ENCODE measurements at places on chromosomes 5 and 9.

GRCh38 chr5:56247592-56247991 lies 14.5 kb upstream of the ANKRD55 start:
- DNase-seq: no peak

DNA sequence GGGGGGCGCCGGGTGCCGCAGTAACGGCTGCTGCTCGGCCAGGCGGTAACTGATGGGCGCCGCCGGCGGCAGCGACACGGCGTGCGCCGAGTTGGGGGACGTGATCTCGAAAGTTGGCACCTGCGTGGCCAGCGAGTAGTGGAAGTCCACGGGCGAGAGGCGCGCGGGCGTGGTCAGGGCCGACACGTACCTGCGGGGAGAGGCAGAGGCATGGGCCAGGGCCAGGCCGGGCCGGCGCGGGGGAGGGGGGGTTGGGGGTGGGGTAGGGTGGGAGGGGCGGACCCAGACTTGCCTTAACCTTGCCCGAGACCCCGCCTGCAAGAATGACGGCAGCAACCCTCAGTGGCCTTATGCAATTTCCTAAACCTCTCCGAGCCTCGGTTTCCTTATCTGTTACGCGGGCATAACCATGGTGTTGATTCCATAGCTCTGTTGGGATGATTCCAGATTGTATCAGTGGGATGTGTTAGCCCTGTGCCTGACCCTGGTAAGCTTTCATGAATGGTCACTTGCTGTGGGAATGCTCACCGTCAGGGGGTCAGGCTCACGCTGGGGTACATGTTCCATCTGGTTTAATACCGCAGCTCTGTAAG lies 53.0 kb downstream of the PSD2 start:
- DNase-seq: no peak

DNA sequence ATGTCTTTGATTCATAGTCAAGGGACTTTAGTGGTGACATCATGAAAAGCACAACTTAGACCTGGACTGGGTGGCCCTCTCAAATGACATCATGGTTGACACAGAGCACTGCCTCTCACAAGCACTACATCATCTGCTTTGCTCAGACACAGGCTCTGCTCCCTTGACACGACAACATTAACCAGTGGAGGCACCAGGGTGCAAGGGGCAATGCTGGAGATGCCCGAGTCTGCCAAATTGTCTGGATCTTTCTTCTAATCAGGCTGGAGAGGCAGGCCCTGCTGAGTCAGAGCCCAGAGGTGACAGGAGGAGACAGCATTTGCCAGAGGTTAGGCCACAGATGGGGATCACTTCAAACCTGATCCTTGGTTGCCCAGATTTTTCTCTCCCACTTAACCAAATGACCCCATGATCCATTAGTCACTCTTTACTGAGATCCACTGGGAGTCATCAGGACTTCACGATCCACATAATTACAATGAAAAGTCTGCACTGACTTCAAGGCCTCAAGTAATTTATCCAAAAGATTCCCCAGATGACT lies 174.4 kb downstream of the SLIT3 start:
- no peak for DNase-seq

GRCh38 chr5:163695830-163696578 lies 190.6 kb downstream of the MAT2B start:
- no peak for DNase-seq

DNA sequence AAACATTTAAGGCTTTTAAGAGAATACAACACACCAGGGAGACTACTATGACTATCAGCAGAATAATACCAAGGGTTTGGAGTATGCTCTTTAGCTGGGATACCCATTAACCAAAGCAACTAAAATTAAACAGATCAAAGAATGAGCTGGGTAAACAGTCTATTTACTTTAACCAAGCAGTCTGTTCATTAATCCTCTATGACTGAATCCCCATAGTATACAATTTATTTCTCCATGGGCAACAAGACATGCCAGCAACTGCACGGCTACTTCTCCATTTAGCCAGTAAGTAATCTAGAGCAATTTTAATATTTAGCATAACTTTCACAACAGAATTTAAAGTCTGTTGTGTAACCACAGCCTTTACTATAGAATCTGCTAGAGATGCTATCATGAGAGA lies 77.6 kb downstream of the CDO1 start:
- DNase-seq: no peak

DNA sequence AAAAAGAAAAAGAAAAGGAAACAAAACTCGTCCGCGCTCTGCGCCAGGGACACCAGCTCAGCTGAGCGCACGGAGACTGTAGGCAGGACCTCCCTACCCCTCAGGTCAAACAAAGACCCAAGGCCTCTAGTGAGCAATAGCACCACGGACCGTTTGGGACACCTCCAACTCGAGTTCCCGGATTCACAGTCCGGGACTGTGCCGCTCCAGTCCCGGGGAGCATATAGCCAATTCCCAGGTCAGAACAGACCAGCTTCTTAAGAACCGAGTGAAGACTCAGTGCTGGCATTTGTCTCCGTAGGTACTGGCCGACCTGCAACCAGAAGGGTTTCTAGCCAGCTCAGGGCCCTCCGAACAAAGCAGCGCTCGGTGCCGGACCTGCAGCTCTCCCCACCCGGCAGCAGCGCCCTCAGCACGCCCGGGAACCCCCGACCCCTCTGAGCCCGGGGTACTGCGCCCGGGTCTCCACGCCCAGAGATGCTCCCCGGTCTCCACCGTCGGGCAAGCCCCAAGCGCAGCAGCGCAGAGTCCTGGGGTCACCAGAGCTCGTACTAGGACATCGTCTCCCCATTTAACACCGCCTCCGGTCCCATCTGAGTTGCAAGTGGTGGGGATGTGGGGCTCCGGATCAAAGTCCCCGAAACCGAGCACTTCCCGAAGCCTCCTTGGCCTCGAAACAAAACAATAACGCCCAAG lies 591 bp downstream of the ABCA1 start:
- DNase-seq: no peak

DNA sequence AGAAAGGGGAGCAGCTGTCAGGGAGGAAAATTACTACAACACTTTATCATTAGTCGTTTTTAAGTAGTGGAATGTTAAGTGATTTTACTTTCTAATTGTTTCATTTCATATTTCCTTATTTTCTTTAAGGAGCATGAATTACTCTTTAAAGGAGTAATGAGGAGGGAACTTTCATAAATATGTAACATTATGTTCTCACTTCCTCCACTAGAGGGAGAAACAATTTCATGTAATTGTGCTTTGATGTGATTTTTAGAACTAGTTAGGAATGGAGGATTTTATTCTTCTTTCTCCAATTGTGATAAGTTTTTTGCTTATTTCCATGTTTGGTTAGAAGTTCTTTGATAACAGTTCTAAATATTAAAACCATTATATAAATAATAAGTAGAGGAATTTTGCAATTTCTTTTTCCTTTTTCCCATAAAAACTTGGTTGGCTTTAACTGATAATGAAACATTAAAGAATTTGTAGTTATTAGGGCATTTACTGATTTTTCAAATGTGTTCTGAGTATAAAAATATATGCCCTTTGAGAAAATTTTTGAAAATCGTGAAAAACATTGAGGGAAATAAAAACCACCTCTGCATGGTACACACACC lies 25.6 kb downstream of the CEP78 start:
- DNase-seq: no peak

- DNase-seq: no peak
These were observed 72.5 kb downstream of the TRIM36 start for GRCh38 chr5:115097236-115097635.

DNA sequence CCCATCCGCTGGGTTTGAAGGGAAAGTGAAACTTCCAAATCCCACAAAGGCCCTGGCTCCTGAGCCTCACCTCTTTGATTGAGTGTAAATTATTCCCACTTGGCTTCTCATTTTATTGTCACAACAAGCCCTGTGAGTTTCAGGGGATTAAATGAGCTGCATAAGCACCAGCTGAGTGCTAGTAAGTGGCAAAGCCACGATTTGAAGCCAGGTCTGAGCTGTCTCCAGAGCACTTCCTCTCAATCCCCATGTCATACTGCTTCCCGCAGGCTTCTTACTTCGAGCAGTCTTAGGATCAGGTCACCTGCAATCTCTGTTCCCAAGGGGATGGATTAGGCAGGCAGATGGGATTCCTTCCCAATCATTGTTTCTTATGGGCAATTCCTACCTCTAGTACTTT lies 18.0 kb downstream of the RPS14 start:
- no peak for DNase-seq

- DNase-seq: no peak
These were observed 114.5 kb downstream of the UGCG start for GRCh38 chr9:112011051-112011620.

DNA sequence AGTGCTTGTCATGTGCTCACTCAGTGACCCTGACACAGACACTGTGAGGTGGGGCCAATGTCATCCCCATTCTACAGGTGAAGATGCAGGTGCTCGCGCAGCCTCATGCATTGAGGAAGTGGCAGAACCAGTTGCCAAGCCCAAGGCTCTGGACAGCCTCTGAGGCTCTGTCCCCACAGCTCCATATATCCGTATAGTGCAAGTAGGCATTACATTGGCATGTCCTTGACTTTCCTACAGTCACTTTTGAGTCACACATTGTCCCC lies 58.8 kb upstream of the ANGPTL2 start:
- DNase-seq: no peak

GRCh38 chr9:35811381-35812024 lies 559 bp downstream of the SPAG8 start:
- DNase-seq: no peak

- DNase-seq: no peak
These were observed 341.1 kb downstream of the MAT2B start for GRCh38 chr5:163846512-163846911.

DNA sequence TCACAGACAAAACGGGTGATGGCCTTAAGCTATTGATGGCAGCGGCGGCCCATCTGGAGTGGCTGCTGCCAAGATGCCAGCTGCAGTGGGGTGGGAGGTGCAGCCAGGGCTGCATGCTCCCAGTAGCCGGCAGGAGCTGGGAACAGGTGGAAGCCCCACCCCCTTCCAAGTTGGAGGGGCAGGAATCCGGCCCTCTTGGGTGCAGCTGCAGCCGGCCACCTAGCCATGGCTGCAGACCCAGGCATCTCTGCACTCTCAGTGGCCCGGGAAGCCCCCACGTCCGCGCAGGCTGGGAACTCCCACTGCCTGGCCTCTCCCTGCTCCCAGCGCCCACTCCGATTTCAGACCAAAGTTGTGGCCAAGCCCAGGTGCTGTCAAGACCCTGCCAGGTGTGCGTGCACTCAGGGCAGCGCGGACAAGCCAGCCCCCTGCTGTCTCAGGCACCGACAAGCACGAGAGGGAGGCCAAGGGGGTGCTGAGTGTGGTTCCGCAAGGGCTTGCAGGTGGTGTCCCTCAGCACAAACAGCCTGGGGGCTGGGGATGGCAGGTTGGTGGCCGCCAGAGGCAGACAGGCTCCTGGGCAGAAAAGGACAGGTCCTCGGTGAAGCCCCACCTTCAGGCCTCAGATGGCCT lies 115.1 kb upstream of the TSLP start:
- no peak for DNase-seq

DNA sequence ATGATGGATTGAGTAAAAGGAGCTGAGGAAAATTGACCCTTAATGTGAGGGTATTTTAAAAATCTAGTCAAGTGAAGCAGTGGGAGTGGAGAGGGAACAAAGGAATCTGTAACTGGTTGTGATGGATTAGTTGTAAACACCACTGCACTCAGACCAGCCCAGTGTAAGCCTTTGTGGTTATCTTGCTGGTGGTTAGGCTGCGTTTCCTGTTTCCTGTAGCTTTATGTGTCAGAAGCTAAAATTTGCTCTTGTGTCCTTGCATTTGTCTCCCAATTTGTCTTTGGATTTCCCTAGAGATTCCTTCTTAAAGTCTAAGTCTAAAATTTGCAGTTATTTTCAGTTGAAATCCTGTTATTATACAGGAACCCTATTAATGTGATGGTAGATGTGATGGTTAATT lies 6.3 kb downstream of the IFNA21 start:
- DNase-seq: peak; percentile 35

DNA sequence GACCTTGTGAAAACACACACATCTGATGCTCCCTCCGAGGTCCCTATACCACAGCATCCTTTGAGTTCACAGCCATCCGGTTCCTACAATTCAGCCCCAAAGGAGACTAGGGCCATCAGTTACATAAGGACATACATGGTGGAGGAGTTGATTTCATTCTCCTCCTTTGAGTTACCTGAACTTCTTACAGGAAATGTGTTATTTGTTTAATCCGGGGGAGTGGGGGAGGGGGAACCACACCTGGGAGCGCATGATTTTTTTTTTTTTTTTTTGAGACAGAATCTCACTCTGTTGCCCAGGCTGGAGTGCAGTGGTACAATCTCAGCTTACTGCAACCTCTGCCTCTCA lies 30.7 kb downstream of the SEMA4D start:
- DNase-seq: no peak

GRCh38 chr9:124454296-124454695 lies 4.0 kb downstream of the ADGRD2 start:
- no peak for DNase-seq

- DNase-seq: no peak
These were observed 34.2 kb downstream of the MTAP start for GRCh38 chr9:21836437-21837161.

All from SIG-M5 (cell line).